ENCODE measurements at places on chromosomes 13 and 19.

DNA sequence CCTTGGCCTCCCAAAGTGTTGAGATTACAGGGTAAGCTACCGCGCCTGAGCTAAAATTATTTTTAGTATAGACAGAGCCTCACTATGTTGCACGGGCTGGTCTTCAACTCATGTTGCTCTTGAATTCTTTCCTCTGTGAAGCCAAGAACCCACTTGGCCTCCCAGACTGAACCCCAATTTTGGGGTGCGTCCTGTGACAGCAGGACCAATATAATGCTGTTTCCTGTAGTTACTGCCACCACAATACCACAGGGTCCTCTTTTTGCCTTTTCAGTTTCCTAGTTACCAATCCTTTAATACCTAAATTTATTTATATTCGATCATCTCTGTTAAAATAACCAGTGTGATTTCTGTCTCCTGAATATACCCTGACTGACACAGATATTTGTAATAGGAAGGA, 32.9 kb downstream of the TSKS start:
- DNase-seq, result no peak

- DNase-seq, result peak; percentile 80
Observed at GRCh38 chr19:4911786-4912672, 2.7 kb downstream of the UHRF1 start.

GRCh38 chr19:43678512-43679261, 8.7 kb upstream of the PLAUR start:
- no peak for DNase-seq

- peak; percentile 35 for DNase-seq
Observed at GRCh38 chr13:81929988-81930387, 1589.1 kb upstream of the SPRY2 start.

GRCh38 chr13:24215732-24216131, 55.2 kb downstream of the SPATA13 start:
- DNase-seq, result peak; percentile 79

GRCh38 chr19:12159773-12160414, 3.0 kb upstream of the ZNF136 start:
- no peak for DNase-seq

DNA sequence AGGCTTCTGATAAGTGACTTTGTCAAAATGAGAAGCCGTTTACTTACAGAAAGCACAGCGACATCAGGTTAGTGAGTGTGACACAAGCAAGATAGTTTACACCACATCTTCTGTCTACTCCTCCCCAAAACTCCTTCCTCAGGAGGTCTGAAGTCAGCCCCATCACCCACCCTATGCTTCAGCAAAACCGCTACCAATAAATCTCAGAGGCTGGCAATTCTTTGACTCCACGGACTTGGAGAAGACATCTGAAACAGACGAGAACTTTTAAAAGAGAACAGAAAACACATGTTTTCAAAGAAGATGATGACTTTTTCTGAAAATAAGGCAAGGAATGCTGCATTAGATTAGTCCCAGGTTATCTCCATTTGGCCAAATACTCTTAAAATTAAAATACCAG, 261.1 kb downstream of the TBC1D4 start:
- no peak for DNase-seq

DNA sequence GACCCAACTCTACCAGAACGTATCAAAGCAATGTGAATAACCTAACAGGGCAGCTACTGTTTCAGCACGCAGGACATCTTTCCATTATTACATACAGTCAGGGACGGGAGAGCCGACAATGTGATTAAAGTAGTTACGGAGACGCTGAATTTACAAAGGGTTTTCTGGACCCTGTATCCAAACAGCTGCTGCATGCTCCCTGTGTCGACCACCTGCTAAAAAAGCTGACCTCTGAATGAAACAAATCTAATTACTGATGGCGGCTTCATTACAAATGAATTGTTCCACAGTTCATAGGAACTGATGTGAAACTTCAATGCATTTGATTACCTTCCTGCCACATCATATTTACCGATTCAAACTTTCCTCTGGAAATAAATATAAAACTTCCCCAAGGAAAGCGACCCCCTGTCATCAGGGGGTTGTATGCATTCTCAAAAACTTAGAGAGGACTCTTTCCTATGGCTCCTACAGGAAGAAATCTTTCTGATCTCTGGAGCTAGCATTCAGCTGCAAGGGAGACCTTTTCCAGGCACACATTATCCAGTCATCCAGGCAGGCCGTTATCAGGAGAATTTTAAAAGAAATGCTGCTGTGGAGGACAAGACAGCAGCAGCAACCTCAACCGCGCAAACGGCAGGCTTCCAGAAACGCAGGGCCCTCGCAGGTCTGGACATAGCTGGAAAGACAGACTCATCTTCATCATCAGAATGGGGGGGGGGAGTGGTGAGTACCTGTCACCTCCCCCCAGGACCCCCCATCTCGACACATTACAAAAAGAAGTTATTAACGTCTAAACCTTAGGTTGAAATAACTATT, 3.1 kb downstream of the EFNB2 start:
- DNase-seq, result peak; percentile 32

DNA sequence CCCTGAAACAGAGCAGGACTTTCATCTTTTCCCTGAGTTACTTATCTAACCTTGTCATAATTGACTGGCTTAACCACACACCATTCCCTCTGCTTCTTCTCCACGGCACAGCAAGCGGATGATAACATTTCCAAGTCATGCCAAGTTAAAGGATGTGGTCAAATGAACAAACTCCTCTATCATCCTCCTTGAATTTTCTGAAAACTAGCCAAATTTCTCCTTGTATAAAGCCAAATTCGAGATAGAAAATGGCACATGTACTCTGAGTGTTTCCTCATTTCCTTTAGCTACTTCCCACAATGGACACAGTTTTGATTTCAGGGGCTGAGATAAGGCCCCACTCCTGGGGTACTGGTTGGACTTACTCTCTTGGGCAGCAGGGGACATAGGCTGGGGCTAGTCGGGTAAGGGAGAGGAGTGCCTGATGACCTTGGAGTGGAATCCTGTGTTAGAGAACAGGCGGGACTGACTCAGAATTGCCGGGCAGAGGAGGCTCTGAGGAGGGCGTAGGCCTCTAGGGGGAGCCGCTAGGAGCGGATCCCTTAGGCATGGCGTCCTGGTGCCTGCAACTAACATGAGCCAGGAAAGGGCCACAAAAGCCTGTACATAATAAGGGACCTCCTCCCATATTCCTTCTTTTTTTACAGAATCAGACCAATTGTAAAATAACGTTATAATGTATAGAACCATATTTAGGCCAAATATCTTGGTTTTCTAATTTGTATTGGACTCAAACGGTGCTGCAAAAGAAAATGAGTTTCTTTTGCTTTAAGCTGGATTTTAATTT, 20.3 kb upstream of the TMTC4 start:
- DNase-seq, result no peak

DNA sequence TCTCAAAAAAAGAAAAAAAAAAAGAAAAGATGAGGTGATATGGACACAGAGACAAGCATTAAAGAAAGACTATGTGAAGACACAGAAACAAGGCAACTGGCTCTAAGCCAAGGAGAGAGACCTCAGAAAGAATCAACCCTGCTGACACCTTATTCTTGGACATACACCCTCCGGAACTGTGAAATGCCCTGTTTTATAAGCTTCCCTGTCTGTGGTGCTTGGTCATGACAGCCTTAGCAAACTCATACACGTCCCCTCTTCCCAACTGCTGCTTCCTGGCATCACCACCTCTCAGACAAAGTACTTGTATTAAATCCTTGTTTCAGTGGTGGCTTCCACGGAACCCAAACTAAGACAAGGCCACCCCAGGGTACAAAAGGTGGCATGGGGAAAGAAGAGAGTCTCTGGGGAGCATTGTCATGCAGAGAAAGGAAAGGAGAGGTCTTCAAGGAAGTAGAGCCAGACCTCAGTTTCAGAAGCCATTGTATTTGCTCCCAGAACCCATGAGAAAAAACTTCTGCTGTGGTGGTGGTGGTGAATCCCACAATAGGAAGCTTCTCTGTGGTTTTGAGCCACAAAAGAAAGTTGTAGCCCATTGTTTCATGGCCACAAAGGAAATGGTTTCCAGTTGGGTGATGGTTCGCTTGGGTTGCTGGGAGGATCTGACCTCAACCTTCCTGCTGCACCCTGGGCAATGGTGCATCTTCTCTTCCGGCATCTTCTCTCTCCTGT, 16.3 kb upstream of the TSPAN16 start:
- no peak for DNase-seq

GRCh38 chr19:54021363-54021762, 29.9 kb downstream of the CACNG6 start:
- DNase-seq, result no peak

GRCh38 chr19:33261511-33262189, 36.0 kb upstream of the SLC7A10 start:
- peak; percentile 44 for DNase-seq

DNA sequence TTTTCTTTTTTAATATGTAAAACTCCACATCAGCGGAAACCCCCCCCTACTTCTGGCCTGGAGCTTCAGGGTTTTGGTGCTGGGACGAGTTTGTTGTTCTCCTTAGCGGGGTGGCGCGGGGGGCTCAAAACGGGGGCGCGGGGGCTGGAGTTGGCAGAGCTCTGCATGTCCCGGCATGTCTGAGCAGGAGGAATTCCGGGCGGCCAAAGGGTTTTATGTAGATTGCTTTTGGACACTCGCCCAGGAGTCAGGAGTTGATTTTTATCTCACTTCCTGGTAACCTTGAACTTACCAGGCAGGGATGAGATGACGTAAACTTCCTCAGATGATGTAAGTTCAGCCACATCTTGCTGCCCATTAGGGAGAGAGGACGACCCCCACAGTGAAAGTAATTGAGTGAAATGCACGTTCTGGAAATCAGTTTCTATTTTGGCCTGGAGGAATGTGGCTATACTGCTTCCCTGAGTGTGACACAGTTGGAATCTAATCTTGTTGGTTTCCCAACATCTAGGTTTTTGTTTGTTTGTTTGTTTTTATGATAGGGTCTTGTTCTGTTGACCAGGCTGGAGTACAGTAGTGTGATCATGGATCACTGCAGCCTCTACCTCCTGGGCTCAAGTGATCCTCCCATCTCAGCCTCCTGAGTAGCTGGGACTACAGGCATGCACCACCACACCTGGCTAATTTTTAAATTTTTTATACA, 21.0 kb upstream of the GDF15 start:
- peak; percentile 69 for DNase-seq

- no peak for DNase-seq
Observed at GRCh38 chr19:51064534-51065220, at the start of gene KLK13. Gene KLK13, minus strand, starts transcription at chr19:51065092. Its CDS starts 25 bp downstream, at chr19:51065067.

- no peak for DNase-seq
Observed at GRCh38 chr13:104975272-104975671, 1560.2 kb downstream of the EFNB2 start.

GRCh38 chr19:58409010-58409790, 751 bp downstream of the ZNF584 start:
- DNase-seq, result no peak

DNA sequence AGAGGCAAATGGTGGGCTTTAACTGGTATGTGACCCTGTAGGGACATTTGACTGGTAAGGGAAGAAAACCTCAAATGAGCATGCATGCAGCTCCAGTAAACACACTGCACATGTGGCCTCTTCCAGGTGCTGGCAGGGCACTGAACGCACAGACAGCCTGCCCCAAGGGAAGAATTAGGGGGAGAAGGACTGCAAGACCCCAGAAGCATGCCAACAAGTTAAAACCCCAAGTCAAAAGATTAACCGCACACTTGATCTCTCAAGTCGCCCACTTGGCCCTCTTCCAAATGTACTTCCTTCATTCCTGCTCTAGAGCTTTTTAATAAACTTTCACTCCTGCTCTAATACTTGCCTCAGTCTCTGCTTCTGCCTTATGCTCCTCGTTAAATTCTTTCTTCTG, 46.9 kb upstream of the SLITRK1 start:
- DNase-seq, result no peak

GRCh38 chr13:55893540-55893939, 1247.2 kb upstream of the PRR20A start:
- no peak for DNase-seq

- peak; percentile 87 for DNase-seq
Observed at GRCh38 chr19:1860042-1860775, 3.2 kb downstream of the KLF16 start.

DNA sequence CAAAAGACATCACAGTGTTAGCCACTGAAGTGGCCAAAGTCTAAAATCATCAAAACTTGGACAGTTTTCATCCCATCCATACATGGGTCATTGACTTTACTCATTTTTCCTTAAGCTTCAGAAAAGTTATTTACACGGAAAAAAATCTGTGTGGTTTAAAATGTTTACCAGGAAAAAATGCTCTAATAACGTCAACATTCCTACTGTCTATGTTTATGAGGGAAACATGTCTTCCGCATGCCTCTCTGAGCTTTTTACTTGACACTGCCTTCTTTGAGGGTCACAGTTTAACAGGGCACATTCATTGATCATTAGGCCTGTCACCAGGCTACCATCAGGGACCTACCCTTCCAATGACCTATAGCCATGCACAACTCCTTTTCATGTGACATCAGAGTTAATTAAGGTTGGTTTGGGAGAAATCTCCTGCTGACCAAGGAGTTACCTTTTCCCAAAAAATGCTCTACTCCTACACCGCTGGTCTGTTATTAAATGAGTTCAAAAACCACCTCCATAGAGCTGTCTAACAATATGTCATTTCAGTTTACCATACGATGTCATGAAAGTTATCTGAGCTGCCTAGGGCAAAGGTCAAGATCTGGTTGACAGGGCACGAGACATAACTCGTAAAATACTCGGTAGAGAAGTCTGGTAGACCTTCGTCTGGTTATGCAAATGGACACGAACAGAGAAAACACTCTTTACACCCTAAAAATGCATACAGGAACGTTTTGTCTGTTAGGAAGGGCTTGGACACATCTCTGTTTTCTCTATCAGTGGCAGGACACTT, 17.8 kb downstream of the FLT1 start:
- DNase-seq, result no peak

GRCh38 chr13:29991343-29991742, 140.9 kb upstream of the UBL3 start:
- DNase-seq, result no peak

GRCh38 chr13:111626371-111627305, 306.2 kb downstream of the TEX29 start:
- peak; percentile 40 for DNase-seq

- no peak for DNase-seq
Observed at GRCh38 chr13:99703908-99704307, 202.6 kb downstream of the TM9SF2 start.

DNA sequence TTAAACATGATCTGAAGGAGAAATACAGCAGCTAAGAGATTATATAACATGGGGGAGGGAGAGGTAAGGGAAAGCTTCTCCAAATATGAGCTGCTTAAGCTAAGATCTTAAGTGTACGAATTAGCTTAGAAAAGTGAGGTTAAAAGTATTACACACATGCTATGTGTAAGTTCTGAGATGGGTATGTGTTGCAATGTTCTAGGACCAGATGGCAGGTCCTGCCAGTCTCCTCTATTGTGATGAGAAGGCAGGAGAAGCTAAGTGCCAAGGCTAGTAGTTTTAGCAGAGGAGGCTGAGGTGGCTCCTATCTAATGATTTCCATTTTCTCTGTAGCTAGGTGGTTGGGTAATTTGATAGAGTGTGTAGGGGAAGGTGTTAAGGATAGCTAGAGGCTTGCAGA, 57.6 kb downstream of the MICU2 start:
- DNase-seq, result peak; percentile 18

GRCh38 chr19:16778796-16779411, 50.3 kb upstream of the SIN3B start:
- peak; percentile 43 for DNase-seq

Measured in Ammon's horn (tissue), 1 donor.